Caudate nucleus (tissue), 63 donors: ENCODE measurements at places on chromosomes 4 and X.
A peak's percentile ranks its signal among the peaks of the same experiment; 100 is the strongest.

DNA sequence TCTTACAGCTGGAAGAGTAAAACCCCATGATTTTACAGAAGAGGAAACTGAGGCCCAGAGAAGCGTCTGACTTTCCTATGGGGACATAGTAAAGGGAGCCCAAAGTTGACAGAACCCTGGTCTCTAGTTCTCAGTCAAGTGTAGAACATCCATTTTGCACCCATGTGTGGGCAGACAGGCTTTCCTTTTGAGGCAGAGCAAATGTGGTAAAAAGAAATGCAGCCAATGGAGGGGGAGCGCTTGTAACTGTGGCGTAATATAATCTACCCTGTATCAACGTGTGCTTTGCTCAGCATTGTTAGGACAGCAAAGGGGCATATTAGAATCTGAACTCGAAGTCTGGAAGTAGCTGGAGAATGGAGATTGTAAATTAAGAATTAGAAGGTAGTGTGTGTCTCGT is 8.8 kb downstream of the MAMLD1 start:
- no peak for DNase-seq

DNA sequence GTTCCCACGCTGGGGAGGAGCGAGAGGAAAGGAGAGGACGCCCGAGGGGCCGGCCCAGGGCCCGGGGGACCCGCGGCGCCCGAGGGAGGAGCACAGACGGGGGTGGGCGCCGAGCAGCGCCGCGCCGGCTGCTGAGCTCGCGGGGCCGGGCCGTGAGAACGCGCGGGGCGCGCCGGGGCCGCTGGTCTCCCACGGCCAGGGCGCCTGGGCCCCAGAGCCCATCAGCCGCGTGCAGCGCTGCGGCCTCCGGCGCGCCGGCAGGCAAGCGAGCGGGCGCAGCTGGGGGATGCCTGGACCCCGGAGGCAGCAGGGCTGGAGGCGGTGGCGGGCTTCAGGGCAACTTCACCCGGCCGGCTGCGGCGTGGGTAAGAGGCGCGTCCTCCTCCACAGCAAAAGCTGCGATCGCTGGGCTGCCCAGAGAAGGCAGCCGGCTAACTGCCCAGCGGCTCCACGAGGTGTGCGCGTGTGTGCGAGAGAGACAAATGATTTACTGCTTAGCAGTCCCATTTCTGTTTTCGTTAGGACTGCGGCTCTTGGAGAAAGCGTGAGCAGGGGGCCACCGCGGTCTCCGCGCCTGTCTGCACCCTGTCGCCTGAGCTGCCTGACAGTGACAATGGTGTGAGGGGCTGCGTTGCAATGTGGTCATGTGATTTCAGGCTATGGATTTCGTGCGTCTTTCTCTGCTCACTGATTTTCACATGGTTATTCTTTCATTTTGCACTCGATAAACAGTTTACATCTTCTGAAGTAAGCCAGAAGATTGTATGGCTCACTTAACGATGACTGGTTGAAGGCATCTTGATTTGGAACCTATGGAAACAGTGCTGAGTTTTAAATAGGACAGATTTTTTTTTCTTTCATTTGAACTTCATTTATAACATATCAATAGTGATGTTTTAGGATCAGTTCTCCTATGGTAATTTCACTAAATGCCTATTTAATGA is 1.2 kb downstream of the GUCY1A1 start:
- DNase-seq: peak; percentile 9

DNA sequence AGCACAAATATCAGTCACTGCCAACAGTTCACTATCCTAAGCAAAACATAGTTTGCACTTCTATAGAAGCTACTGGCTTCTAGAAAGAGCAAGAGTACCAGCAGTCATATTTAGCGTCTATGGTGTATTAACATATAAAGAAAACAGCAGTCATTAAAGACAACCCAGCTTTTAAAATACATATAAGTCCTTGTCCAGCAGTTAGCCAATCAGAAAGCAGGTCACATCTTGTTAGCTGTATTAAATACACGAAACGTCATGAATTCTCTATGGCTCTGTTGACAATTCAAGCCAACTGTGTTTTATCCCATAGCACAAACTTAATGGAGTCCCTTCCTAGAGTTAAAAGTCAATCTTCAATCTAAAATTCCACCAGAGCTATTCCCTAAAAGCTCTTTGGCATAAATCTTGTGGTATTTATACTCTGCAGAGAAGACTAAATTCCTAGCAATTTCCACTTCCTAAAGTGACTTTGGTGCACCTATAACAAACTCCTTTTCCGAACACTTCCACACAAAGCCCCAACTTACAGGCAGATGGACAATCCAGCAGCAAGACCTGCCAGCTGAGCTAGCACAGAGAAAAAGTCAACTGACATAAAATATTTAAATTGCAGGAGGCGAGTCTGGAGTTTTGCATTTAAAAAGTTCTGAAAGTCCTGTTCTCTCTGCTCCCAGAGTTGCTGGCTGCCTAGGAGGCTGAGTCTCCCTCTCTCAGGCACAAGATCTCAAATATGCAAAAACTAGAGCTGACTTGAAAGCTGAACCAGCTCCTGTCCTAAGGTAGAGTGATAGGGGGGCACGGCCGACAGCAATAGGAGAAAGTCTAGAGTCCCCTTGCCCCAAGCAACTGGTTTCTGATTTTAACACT is 1.3 kb downstream of the LDB2 start:
- DNase-seq: no peak

DNA sequence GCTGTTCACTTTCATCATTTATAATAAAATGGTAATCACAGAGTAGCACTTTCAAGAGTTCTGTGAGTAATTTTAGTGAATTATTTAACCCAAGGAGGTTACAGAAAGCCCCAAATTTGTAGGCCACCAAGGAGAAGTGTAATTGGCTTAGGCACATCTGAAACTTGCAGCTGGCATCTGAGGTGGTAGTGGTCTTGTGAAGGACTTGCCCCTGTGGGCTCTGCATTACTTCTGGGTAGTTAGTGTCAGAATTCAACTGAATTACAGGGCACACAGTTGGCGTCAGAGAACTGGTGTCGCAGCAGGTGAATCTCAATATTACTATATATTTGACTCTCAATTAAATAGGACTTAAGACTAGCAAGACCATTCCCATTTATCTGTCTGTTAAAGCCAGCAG is 36.9 kb downstream of the GPR174 start:
- DNase-seq: no peak

DNA sequence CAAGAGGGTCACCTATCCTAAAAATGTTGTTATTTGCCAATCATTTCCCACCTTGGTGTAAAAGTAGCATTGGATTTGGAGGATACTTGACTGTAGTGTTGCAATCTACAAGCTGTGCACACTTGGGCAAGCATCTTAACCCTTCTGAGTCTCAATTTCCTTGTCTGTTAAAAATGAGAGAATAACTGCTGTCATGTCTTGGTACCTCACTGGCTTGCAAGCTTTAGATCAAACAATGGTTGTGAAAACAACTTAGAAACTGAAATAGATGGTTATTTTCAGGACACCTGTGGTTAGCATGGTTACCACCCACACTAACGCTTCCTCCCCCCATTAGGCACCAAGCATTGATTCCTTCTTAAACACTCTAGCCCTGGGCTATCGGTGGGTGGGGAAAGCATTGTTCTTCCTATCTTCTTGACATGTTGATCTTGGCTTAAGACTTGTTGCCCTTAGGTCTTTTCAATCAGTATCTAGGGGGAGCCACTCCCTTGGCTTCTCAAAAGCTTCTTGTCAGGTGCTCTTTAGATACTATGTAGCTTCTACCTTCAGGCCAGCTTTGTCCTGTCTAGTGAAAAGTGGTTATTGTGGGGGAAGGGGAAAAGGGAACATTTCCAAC is 10.6 kb upstream of the AMOT start:
- no peak for DNase-seq

- no peak for DNase-seq
Observed at GRCh38 chr4:153252122-153252521, 47.9 kb downstream of the TRIM2 start.

- DNase-seq: no peak
Observed at GRCh38 chr4:129218360-129218759, 122.4 kb downstream of the C4orf33 start.

- no peak for DNase-seq
Observed at GRCh38 chr4:16158504-16158852, 67.8 kb downstream of the TAPT1 start.

DNA sequence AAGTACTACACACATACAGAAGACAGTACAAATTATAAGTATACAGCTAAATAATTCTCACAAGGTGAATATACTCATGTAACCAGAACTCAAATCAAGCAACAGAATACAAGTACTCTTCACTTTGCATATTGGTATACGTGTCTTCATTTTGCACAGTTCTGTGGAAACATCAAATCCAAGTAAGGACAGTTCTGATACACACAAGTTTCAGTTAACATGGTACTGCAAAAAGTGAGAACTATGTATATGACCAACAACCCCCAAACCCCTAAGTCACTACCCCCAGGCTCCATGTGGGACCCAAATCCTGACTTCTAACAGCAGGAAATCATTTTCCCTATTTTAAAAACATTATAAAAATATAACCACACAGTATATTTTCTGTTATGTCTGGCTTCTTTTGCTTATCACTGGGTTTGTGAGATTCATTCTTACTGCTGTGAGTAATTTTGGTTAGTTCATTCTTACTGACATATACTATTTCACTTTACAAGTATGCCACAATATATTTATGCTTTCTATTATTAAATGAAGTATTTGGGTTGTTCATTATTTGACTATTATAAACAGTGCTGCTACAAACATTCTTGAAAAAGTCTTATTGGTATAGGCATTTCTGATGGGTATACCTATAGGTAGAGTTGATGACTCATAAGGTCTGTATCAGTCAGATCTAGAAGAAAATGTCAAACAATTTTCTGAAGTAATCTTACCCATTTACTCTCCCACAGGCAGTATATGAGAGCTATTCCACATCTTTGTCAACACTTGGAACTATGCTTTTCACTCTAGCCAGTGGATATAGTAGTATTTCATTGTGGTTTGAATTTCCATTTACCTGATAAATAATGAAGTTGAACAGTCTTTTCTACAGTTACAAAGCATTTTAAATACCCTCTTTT is 47.0 kb downstream of the SCLT1 start:
- DNase-seq: no peak

DNA sequence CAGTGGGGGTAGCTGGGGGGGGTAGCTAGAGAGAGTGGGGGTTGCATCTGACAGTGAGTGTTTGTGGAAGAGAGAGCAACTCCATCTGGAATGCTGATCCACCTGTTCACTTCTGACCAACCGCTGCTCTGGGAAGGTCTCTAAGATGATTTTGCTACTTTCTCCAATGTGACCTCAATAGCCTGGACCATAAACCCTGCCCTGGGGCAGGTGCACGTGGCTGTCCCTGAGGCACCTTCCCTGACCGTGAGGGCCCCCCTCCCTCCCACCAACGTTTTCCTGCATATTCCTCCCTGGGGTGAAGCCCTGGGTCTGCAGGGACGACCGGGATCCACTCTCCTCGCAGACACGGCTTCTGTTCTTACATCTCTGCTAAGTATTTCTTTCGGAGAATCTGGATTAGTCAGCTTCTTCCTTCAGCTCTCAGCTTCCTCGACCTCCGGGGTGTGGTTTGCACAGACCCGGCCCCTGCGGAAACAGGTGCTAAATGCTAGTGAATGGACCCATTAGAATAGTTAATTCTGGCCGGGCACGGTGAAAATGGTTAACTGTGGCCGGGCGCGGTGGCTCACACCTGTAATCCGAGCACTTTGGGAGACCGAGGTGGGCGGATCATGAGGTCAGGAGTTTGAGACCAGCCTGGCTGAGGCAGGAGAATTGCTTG is 21.4 kb upstream of the PLCXD1 start:
- DNase-seq: no peak

GRCh38 chrX:2342874-2343273 is 157.9 kb downstream of the DHRSX start:
- no peak for DNase-seq

- DNase-seq: no peak
Observed at GRCh38 chr4:184265546-184266351, 48.1 kb upstream of the ENPP6 start.

- no peak for DNase-seq
Observed at GRCh38 chrX:40016749-40017148, 81.0 kb downstream of the BCOR start.

DNA sequence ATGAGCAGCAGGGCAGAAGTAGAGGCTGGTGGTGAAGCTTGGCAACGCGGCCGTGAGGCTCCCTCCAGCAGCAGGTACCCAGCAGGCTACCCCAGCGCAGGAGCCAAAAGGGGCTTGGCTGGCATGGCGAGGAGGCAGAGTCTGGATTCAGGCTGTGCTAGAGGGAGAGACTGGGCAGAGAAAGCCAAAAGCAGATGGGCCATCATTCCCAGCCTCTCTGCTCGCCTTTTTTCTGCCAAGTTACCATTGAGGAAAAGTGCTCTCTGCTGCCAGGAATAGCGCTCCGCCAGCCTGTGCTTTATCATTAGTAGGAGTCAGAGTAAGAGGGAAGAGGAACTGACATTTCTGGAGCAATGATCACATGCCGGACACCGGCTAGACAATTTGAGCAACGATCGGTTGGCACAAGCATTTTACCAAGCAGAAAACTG is 28.7 kb upstream of the MAP3K15 start:
- no peak for DNase-seq

DNA sequence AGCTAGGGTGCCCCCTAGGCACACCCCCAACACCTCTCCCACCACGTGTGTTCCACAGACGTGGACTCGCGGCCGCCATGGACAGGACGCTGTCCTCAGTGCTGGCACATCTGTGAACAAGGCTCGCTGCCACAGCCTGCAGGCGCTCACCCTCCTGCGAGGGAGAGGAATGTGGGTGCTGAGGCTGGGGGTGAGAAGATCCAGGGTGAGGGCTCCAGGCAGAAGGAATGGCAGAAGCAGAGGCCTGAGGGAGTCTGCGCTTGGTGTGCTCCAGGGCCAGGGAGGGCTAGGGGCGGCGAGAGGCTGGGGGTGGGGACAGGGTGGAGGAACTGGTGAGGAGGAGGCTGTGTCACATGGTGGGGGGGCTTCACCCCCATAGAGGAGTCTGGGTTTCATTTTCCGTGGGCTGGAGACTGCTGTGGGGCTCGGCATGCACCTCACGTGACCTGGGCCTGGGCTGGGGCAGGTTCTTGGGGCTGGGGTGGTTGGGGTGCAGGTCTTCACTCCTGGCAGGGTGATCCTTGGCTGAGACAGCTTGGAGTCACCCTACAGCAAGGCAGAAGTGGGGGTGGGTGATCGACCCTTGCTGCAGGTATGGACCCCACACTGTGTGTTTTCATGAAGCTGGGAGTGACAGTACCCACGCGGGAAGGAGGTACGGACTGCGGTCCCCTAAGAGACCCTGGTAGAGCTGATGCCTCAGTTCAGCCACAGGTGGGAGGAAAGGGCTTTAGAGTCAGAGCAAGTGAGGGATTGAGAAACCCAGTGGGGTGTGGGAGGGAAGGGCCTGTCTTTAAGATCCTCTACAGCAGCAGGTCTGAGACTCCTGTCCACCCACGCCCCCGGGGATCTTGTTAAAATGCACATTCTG is 103.7 kb downstream of the PSAPL1 start:
- DNase-seq: no peak

GRCh38 chr4:146121757-146122156 is 53.8 kb upstream of the LSM6 start:
- DNase-seq: no peak

GRCh38 chrX:7088968-7089615 is 58.4 kb upstream of the STS start:
- no peak for DNase-seq

- no peak for DNase-seq
Observed at GRCh38 chr4:76601791-76602190, 166.8 kb downstream of the SHROOM3 start.

- DNase-seq: no peak
Observed at GRCh38 chrX:23332888-23333821, 1.5 kb upstream of the PTCHD1 start.
